ENCODE measurements at places on chromosomes 6 and 20. TPM values are rescaled to one million over a fixed set of nuclear protein-coding genes. Genes with fewer than 3 reads are reported as not detected.

GRCh38 chr20:45948742-45949541 is 14.5 kb downstream of the PCIF1 start:
- H3K36me3 ChIP-seq, result peaks cover 76% of the 10 kb centered on the region
- H3K27me3 ChIP-seq, result no peaks in the 10 kb centered on the region
- H3K4me3 ChIP-seq, result no peak overlapping the region
- no peaks in the 10 kb centered on the region for H3K4me1 ChIP-seq
- no peak overlapping the region for H3K27ac ChIP-seq

Gene PLA2G7
- total RNA-seq, result 0.49 TPM

- H3K36me3 ChIP-seq, result no peaks in the 10 kb centered on the region
- H3K4me3 ChIP-seq, result no peak overlapping the region
- H3K4me1 ChIP-seq, result peaks cover 28% of the 10 kb centered on the region
- H3K27ac ChIP-seq, result peak overlapping the region; percentile 1
These were observed 75.5 kb downstream of the ANKS1A start for GRCh38 chr6:34964564-34964963.

Gene SLC12A5
- not detected for total RNA-seq

DNA sequence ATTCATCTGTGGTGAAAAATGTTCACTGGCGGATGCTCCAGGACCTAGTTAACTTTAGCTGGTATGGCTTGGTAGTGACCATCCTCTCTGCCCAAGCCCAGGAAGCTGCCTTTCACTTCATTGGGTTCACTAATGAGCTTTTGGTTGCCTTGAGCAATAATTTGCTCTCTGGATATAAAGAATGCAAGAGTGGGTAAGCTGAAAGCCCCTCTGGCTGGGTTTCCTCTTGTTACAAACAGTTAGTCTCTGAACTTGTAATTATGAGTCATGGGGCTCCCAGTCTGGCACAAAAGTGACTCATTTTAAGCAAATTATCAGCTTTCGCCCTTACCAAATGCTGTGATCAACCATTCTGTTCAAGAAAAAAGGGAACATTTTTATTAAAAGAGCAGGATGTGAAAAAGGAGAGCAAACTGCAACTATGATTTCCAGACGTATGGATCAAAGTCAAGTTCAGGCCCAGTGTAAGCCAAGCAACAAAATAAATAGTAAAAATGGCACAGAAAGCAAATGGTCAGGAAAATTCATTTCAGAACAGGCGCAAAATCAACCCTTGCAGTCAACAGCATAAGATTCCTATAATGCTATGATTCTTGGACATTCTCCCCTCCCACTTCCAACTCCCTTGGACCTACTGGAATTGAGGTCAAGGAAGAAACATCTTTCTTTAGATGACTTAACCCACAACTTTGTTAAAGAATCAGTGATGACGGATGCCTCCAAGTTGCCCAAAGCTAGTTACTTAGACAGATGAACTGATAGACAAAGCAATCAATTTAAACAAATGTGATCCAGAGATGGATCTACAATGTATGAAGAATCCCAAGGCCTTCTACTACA is 130.0 kb upstream of the KCNK16 start:
- H3K4me1 ChIP-seq, result no peaks in the 10 kb centered on the region
- no peaks in the 10 kb centered on the region for H3K27me3 ChIP-seq
- H3K27ac ChIP-seq, result no peak overlapping the region
- H3K4me3 ChIP-seq, result no peak overlapping the region

- H3K36me3 ChIP-seq, result no peaks in the 10 kb centered on the region
- peaks cover 37% of the 10 kb centered on the region for H3K4me1 ChIP-seq
- H3K4me3 ChIP-seq, result no peak overlapping the region
- peak overlapping the region; percentile 57 for H3K27ac ChIP-seq
- DNase-seq, result peak; percentile 88
These were observed 19.5 kb upstream of the ADGRF1 start for GRCh38 chr6:47061309-47062300.

Gene TRIM10
- total RNA-seq, result not detected
